ENCODE measurements at places on chromosomes 4 and X.

DNA sequence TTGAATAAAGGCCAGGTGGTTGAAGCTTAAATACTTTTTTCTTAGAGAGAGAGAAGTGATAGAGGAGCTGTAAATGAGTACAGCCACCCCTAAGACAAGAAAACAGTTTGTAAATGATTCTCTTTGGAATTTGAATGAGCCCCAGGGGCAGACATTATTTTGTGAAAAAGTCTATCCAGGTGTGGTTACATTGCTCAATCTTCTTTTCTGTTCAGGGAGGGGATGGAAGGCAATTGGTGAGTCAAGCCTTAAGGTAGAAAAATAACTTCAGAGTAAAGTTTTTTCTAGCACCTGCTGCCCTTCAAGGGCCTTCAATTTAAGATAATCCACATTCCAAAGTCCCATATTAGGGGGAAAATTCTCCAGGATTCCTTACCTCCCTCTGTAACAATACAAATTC lies 646.7 kb downstream of the PDHA2 start:
- DNase-seq, result no peak

DNA sequence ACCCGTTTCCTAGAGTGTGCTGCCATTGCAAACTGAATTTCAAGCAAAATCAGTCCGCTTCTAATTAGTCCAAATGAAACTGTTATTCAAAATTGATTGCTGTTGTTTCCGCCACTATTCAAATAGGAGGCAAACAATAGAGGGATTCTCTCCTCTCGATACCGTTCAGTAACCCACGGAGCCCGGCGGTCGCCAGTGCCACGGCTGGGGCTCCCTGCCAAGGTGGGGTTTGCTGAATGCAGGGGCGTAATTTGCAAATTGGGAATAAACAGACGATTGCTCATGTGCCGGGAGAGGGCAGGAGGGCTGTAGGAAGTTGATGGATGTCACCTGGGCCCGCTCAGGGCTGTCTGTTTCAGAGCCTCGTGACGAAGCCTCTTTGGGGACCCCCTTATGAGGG lies 8.8 kb downstream of the ADRA2C start:
- DNase-seq, result no peak

DNA sequence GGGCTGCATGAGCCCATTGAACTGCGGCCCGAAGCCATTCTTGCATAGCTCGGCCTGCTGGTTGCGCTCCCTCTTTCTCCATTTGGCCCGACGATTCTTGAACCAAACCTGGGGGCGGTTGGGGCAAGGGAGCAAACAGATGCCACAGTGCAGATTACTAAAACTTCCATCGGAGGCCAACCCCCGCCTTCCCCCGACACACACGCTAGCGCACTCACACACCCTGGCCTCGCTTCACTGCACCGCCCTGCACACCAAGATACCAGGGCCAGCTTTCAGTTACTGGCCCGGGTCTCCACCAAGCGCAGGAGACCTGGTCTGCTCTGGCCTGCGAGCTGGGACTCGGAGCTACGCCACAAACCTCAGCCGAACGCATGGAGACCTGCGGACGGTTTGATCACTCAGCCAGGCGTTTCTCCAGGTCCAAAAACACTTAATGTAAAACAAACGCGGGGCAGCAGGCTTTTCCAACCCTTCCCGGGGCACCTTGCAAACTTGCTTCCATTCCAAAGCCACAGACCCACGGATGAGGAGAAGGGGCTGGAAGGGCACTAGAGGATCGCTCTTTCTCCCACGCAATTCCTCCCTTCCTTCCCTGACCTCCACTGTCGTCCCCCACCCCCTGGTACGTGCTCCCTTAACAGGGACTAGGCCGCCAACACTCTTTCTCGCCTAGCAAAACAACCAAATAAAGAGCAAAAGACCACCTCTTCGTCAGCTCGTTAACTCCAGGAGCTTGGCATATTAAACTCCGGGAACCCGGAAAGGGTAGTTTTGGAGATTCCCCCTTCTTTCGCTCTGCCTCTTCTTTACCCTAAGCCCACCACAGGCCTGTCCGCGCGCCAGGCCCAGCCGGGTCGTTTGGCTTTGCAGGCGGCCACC lies 4.1 kb downstream of the PITX2 start:
- DNase-seq, result no peak

- no peak for DNase-seq
These were observed 202.6 kb upstream of the LEF1 start for GRCh38 chr4:108371282-108371681.

DNA sequence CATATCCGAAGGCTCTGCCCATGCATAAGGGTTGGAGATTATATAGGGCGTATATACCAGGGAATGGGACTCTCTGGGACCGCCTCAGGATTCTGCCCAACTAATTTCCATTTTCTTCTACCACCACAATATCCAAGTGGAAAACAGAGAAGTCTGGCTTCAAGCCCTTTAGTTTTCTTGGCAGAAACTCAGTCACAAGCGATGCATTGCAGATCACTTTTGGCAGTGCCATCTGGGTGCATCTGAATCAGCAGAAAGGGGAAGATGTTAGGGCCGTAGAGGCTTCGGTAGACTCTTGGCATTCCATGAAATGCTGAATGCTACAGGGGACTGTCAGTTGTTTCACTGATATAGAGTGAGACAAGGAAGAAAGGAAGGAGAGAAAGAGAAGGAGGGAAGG lies 94.1 kb upstream of the FAM9B start:
- no peak for DNase-seq

DNA sequence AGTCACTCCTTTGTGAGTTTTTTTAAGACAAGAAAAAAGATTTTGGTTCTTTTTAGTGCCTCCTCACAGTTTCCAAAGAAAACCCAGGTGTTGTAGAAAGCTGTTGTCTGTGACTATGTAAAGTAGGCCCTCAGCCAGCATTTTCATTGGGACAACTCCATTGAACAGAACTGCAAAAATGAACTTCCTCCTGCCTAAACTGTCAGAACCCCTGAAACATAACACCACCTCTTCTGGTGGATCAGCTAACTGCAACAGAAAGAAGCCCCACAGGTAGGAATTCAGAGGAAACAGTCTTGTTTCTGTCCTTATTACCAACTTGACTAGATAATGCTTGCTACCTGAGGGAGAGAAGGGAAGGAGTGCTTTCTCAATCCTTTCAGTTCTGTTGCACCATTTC lies 3.4 kb upstream of the ATP11C start:
- no peak for DNase-seq

DNA sequence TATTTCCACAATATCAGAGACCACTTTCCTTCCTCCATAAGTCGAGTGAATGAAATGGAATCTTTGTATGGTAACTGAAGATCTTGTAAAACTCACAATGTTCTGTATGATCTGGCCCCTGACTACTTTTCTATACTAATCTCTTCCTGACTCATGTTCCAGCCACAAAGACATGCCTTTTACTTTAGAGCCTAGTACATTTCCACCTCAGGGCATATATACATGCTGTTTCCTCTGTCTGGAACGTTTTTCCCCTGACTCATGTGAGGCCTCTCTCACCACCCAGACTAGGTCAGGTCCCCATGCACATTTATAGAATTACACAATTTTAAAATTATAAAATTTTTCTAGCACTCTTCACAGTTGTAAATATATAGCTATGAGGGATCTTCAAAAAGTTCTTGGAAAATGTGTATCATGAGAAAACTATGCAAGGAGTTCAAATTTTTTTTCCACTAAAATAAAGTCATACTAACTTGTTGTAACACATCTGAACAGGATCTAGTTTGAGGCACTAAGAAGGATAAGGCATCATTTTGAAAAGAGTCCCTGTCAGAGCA lies 208.8 kb downstream of the SH2D1A start:
- peak; percentile 76 for DNase-seq

DNA sequence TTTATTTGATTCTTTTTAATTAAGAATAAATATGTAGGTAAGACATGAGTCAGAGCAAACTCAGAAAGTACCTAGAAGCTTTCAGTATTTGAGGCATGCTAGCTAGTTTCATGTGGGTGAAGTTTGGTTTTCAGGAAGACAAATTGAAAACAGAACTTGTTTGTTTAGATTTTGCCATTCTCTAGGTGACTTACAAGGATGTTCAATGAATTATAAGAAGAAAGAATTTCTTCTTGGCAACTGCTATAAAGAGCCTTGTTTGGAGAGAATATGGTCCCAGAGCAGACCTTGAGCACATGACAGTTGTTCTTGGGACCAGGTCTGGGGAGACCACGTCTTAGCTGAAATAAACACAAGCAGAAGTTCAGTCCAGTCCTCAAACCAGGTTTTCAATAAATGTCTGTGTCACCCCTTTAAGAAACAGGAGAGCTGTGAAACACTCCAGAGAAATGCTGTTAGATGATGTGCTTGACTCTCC lies 38.0 kb upstream of the IL21 start:
- DNase-seq, result no peak

- no peak for DNase-seq
These were observed 12.8 kb downstream of the SLC6A14 start for GRCh38 chrX:116449156-116449555.

- no peak for DNase-seq
These were observed 1.4 kb upstream of the L1CAM start for GRCh38 chrX:153887385-153887784.

DNA sequence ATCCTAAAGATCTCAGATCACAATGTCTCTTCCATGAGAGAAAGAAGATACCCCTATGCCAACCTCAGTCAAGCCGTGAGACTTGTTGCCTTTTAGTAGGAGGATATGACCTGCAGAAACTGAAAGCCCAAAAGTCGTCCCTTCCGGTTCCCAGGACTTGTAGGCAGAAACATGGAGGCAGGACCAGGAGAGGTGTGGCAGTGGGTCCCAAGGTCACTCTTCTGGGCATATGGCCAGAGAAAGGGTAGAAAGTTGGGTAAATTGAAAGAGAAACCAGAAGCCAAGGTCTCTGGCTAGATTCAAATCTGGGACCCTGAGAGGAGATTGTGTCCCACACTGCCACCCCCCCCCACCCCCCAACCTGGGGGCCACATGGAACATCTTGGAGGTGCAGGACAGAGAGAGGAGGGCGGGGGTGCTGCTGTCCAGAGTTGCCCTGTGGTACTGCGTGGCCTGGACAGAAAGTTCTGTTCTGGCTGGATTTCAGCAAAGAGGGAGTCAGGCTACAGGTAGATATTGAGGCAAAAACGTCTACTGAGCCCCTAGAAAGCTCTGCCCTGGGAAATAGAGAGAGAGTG lies 55.4 kb downstream of the DDX3X start:
- no peak for DNase-seq

DNA sequence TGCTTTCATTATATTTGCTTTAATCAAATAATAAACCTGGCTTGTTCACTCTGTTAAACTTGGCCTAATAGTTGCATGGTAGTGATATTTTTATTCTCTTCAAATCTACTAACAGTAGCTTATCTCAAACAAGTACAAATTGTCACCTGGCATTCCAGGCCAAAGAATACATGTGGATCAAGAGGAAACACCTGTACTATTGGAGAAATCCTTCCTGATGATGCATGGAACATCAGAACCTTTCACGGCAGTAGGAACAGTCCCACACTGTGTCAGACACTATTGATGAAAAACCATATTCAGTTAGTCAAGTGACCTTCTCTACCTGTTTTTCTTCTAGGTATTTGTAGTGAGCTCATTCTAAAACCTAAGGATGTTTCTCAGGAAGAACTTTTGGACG lies 17.0 kb downstream of the MTHFD2L start:
- DNase-seq, result no peak

- no peak for DNase-seq
These were observed 428.6 kb upstream of the AMOT start for GRCh38 chrX:113269203-113269602.

GRCh38 chrX:10936976-10937375 lies 174.2 kb upstream of the HCCS start:
- DNase-seq, result no peak

DNA sequence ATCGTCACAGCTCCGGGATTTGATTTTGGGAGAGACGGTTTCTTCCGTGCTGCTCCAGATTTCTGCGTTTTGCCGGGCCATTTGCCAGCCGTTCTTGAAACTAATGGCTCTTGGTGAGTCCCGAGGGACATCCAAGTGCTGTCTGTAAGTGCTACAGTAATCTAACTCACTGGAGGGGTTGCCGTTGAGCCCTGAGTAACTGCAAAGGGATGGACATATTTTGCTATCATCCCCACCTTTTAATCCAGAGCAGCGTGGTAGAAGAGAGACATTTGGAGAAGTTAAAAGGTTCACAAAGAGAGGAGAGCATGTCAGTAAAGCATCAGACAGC lies 88.9 kb upstream of the PDLIM3 start:
- DNase-seq, result no peak

GRCh38 chrX:72340626-72341025 lies 34.9 kb upstream of the CITED1 start:
- no peak for DNase-seq

GRCh38 chrX:15956681-15957080 lies 102.1 kb upstream of the AP1S2 start:
- peak; percentile 29 for DNase-seq

GRCh38 chrX:12648995-12649394 lies 142.2 kb upstream of the PRPS2 start:
- no peak for DNase-seq

- no peak for DNase-seq
These were observed 83.3 kb downstream of the VEGFC start for GRCh38 chr4:176709417-176709816.

- DNase-seq, result no peak
These were observed 205.0 kb downstream of the CAMK2D start for GRCh38 chr4:113556382-113557134.
